ENCODE measurements at places on chromosomes 1 and 21.
A peak's percentile ranks its signal among the peaks of the same experiment; 100 is the strongest.

DNA sequence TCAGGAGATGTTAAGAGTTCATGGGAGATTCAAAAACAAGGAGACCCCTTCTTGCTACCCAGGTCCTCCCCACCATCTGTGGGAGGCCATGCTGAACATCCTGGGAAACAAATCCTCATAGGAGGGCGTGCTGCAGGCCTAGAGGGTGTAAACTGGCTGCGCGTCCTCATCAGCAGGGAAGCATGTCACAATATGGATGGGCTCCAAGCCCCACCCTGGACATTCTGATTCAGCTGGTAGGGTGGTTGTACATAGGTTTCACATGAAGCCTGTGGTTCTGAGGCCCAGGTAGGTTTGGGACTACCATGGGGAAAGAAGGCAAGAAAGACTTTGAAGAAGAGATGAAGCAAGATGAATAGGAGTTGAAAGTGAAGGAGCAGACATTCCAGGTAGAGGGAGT, 44.6 kb upstream of the IFNLR1 start:
- no peak for DNase-seq

DNA sequence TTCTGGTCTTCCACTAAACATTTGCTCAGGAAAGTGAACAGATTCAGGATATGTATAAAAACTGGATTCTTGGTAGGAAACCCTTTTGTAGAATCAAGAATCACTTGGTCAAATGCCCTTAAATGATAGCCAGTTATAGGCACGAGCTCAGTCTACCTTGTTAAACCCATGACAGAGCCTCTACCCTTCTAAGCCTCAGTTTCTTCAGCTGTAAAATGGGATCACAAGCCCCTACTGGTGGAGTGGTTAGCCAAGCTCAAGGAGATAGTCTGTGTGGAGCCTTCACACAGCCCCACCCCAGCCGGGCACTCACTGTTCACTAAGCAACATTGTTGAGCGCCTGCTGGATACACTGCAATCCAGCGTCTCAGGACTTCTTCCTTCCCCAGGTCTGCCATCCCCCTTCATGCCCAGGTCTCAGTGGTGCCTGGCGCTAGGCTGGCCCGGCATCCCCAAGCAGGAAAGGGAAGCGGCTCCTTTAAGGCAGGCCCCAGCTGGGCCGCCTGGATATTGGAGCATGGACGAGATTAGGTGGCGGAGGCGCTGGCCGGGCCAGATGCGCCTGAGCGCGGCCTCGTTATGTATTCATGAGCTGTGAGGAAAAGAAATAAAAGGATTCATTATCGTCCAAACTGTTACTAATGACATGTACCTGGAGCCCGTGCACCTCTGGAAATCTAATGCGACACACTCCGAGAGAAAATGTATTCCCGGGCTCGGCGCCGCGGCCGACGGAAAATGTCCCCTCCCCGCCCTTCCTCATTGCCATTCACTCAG, 75.6 kb downstream of the TAS1R2 start:
- DNase-seq, result no peak

DNA sequence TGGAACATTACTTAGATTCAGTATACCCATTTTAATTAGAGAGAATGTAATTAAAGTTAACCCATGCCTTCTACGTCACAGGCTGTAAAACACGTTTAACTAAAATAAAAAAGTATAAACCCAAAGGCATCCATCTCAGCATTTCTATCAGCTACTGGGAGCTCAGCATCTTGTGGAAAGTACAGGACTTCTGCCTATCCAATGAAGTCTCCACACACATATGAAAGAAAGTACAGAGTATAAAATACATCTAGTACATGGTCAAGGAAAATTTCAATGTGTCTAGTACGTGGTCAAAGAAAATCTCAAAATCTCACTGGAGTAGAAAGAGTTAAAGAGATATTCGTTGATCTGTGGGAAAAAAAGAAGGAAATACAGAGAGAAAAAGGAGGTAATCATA, 141.4 kb upstream of the ZNHIT6 start:
- no peak for DNase-seq

- DNase-seq, result no peak
Measured at GRCh38 chr1:112937495-112937894, 18.5 kb downstream of the SLC16A1 start.

GRCh38 chr1:25430967-25431881, 527 bp downstream of the MACO1 start:
- no peak for DNase-seq

DNA sequence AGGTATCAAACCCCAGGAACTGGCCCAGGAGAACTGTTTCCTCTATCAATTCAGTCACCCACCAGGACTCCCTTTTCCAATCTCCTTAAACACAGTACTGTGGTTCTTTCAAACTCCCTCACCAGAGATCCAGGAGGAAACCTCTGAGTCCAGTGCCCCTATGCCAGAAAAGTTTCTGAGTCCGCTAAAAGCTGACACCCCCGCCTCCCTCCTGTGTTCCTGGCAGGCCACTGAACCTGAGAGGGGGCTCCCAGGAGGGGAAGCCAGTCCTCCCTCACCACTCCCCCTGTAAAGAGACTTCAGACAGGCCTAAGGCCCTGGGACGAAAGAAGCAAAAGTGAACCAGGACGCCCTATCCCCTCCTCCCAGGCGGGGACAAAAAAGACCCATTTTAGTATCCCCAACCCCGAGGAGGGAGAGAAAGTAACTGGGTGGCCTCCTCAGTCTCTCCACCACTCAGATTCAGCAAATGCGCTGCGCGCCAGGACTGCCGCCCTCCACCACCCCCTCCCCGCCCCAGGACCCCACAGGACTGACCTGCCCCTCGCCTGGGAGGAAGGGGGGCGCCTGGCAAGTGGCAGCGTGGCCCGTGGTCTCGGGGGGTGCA, 624 bp downstream of the SLC41A1 start:
- DNase-seq, result no peak

DNA sequence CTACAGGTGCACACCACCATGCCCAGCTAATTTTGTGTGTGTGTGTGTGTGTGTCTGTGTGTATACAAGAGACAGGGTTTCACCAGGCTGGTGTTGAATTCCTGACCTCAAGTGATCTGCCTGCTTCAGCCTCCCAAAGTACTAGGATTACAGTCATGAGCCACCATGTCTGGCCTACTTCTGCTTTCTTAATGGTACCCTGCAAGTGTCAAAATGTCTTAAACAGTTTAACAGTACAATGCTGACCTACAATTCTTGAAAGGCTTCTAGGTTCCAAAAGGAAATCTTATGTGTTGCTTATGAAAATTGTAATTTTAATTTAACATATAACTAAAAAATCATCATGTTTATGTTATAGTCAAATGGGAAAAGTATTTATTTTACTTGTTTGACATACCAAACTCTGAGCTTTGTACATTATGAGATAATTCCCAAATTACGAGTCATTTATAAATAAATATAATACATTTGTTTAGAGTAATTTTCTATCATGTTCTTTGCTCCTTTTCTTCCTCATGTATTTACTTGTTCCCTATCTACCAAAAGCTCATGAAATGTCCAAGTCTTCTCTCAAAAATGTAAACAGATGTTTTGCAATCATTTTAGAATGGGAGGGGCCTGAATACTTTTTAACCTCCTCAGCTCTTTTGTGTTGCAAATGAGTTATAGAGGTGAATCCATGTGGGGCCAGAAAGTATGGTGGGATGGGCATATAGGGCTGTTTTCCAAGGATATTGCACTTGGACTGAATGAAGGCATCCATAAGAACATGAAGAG, 8.4 kb upstream of the VCAM1 start:
- DNase-seq, result no peak

DNA sequence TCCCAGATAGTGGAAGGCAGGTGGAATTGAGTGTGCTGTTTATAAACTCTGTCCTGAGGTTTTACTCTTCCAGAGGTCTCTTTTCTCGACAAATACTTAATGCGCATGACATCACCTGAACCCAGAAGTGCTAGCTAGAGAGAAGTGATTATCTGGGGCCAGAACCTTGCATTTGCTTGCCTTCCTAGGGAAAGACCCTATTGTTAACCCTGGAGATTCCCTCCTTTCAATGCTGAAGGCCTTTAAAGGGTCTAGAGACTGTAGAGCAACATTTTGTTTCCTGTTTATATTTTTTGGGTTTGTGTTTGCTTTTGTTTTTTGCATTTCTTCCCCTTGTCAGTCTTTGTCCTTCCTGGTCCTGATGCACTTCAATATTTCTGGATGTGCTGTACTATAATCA, 36.2 kb downstream of the ATP2B4 start:
- DNase-seq, result no peak

GRCh38 chr1:165069829-165070228, 286.7 kb downstream of the LMX1A start:
- DNase-seq, result no peak

GRCh38 chr1:101207891-101208290, 28.9 kb upstream of the S1PR1 start:
- no peak for DNase-seq

DNA sequence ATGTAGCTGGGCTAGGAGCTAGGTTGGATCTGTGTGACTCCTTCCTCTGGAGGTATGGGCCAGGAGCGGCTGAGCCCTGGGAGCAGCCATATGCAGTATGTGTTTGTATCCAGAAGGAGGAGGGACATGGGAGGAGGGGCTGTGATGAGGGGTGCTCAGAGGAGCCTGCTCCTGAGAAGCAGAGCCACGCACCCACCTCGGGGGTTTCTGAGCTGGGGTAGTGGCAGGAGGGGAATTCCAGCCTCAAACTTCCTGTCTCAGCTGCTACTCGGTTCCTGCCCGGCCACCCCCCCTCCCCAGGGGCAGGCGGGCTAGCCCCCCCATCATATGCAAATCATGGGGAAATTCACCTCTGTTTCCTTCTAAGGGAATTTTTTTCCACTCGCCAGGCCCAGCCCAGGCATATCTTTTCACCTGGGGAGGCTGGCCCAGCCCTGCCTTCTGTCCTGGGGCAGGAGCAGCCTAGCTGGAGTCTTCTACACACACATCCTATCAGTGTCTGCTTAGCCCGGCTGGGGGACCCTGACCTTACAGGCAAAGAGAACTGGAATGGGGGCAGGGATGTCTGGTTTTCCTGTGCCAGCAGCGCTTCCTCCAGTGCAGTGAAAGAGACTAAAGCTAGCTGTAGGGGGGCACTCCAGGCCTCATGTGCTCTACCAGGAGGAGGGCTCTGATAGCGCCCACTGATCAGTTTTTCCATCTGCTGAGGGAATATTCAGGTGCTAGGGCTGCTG, 3.0 kb downstream of the ZC3H12A start:
- DNase-seq, result no peak

- DNase-seq, result no peak
Measured at GRCh38 chr1:19758227-19758830, 41.4 kb downstream of the TMCO4 start.

DNA sequence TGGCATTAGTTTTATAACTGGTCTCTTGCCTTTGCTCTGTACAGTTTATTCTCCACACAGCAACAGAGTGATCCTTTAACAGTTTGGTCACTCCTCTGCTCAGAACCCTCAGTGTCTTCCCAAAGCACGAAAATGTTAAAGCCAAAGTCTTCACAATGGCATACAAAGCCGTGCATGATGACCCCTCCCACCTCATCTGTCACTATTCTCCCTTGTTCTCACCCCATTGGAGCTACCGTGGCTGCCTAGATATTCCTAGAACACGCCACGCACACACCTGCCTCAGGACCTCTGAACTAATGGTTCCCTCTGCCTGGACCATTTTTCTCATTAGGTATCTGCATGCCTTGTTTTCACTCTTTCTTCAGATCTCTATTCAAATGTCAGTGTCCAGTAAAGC, 8.6 kb upstream of the SEMA4A start:
- DNase-seq, result no peak

GRCh38 chr1:78549891-78550290, 59.1 kb downstream of the PTGFR start:
- no peak for DNase-seq

DNA sequence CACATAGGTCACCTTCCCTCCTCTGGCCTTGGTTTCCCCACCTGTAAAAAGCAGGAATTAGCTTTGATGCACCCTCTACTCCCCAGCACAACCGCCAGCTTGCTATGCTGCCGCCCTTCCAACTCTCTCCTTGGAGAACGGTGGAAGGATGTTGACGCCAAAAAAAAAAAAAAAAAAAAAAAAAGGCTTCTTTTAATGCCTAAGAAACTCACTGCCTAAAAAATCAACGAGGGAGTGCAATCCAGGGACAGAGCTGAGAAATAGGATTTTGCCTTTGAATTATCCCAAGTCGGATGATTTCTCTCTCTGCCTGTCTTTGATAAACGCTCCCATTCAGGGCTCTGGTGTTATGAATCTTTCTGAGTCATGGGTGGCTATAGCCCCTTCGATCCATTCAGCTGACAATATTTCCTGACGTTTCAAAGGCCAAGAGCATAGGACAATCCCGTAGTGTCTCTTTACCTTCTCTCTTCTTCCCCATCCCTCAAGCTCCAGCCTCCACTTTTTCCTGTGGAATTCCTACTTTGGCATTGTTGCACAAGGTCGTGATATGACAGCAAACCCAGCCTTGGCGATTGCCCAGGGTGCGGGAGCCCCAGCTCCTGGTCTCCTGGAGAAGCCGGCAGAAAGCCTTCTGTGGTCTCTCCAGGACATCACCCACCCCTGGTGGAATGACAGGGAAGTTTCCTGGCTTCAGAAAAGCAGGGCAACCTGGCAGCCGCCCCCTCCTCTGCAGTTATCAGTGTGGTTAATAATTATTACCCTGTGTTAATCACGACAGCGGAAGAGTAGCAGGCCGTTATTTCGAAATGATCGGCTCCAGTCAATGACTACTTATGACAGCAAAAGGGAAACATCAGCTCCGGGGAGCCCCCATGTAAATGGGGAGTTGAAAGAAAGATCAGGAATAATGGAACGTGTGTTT, 8.0 kb upstream of the PLXNA2 start:
- DNase-seq, result no peak

GRCh38 chr1:21324368-21325141, 34.3 kb upstream of the ECE1 start:
- DNase-seq, result peak; percentile 73

DNA sequence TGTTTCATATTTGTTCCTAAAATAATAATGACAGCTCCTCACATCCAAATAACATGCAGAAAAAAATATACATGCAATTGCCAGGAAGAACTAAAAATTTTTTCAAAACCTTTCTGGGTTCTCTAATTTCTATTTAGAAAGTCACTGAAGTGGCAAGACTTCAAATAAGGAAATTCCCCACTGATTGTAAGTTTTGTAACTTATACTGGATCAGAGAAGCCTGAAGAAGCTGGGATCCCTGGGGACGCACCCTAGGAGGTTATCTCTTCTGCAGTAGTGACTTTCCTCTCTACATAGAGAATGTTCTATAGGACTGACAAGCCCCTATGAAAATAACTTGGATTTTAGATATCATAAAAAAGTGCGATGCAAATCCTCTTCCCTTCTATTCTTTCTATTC, 182.6 kb downstream of the MRPL39 start:
- no peak for DNase-seq

DNA sequence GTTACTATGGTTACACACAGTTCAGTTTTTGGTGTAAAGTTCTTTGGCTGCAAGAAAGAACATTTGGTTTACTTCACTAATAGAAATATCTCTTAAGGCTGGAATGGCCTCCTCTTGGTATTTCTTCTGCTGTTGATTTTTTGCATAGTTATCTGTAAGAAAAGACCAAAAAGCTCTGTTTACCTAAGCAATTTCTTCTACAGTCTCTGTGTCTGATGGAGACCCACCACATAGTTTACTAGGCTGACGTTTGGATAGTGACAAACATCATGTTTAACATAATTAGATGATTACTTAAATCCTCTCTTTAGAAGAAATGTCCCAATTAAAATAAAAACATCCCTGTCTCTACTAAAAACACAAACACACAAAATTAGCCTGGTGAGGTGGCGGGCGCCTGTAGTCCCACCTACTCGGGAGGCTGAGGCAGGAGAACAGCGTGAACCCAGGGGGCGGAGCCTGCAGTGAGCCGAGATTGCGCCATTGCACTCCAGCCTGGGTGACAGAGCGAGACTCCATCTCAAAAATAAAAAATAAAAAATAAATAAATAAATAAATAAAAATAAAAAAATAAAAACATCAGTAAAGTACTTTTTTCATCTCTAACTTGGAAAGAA, 7.2 kb downstream of the PIGP start:
- DNase-seq, result no peak
